CD4-positive, alpha-beta T cell treated with Interleukin-10 for 1 hour (primary cell): ENCODE measurements at places on chromosomes 2 and 18.
A peak's percentile ranks its signal among the peaks of the same experiment; 100 is the strongest.

DNA sequence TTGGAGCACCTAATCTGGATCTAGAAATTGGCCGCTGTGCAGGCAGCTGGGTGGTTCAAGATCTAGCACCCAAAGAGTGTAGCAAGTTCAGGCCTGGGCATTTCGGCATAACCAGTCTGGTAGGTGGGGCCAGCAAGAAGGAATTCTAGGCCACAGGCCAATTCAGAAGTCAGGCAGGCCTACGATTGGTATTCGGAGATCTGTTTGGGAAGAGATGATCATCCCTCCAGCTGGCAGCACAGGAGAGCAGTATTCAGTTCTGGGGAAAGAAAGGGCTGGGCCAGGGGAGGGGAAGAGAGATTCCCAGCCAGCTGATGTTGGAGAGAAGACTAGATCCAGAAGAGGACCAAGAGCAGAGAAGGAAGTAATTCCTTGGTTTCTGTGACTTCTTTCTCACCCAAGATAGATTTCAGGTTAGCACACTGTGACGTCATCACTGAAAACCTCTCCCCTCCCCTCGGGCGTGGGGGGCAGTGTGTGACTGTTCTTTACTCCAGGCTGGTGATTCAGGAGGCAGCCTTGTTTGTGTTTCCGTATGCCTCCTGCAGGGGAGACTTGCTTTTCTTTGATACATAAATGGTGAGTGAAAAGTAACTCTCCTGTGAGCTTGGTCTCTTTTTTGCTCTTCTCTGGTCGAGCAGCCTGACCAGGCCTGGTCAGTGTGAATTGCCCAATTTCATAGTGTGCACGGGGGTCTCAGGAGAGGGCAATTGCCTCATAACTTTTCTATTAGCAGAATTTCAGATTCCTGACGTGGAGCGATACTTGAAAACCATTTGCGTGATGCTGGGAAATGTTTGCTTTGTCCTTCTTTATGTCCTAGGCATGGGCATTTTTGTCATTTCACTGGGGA is 61.1 kb downstream of the MEIS1 start:
- no peak for DNase-seq

DNA sequence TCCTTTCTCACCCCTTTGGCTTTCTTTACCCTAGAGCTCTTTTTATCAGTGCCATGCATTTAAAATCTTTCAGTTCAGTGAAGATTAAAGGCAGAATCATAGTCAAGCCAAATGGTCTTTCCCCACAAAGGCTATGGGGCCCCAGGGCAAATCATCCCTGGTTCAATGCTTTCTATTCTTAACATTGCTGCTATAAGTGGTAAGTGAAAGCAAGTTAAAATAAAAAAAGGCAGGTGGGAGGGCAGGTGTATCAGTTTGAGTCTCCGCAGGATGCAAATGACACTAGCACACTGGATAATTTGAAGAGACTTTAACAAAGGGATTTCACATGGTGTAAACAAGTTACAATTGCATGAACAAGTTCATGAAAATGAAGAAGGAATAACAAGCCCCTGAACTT is 757.4 kb downstream of the SATB2 start:
- DNase-seq = no peak

DNA sequence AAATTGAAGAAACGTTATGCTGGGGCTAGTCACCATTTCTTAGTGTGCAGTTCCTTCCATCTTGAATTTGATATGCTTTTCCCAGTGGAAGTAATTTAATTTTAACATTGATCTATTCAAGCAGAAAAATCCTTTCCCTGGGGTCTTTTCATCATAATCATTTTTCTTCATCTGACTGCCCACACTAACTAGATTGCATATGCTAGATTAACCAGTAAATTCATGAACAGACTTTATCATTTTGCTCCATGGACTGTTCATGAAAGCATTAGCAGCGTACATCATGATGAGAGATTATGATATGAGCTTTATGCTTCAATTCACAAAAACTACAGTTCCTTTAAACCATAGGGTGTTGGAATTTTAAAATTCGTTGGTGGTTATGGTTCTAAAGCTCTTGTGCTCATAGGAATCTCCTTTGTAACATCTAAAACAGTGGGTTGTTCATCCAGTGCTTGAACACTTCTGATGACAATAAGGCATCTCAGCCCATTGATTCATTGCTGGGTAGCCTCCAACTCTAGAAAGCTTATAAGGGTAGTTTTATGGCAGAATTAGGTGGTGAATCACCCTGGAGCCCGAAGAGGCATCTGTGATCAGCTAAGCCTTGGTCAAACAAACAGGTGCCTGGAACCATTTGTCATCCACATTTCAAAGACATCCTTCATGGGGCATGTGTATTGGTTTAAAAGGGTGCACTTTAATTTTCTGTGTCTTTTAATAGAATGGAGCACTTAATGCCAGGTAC is 77.2 kb upstream of the NDUFV2 start:
- DNase-seq = no peak

- DNase-seq = no peak
Observed at GRCh38 chr2:82839036-82839435, 1620.0 kb downstream of the SUCLG1 start.

GRCh38 chr18:68623342-68623741 is 91.6 kb downstream of the TMX3 start:
- peak; percentile 17 for DNase-seq

- DNase-seq = no peak
Observed at GRCh38 chr2:129274038-129274415, 705.4 kb upstream of the RAB6C start.

DNA sequence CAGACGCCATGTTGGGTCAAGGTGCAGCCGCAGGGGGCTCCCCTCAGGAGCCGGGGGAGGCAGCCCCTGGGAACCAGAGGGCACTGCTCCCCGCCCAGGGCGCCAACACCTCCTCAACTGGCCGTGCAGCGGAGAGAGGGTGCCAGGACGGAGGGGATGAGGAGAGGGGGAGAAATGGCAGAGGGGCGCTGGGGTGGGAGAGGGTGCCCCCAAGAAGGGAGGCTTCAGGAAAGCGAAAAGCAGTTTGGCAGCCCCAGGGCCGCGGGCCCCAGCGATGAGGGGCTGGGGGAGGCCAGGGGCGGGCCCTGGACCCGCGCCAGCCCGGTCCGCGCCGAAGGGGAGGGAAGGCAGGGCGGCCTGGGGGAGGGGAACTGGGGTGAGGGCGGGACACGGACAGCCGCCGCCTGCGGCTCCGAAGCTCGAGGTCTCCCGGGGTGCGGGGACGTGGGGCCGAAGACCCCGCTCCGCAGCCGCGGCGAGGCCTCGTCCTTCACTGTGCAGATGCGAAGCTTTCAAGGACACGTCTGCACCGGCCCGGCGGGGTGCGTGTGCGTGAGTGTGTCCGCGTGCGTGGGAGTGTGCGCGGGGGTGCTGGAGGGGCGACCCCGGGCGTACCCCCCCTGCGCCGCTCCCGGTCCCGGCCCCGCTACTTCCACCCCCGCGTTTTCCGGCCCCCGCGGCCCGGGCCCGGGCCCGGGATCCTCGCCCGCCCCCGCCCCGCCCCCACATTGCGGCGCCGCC is 1.4 kb downstream of the DNMT3A start:
- no peak for DNase-seq

GRCh38 chr2:197296835-197297234 is 13.7 kb downstream of the ANKRD44 start:
- no peak for DNase-seq
